ENCODE measurements at places on chromosomes 3 and 15.

- no peak overlapping the region for H3K4me3 ChIP-seq
- no peak overlapping the region for H3K27ac ChIP-seq
- DNase-seq, result no peak
- no peaks in the 10 kb centered on the region for H3K27me3 ChIP-seq
- peaks cover 4% of the 10 kb centered on the region for H3K36me3 ChIP-seq
Observed at GRCh38 chr3:196558476-196558875, 9.9 kb downstream of the WDR53 start.

GRCh38 chr15:92043283-92043682, 189.8 kb downstream of the SLCO3A1 start:
- H3K27me3 ChIP-seq, result no peaks in the 10 kb centered on the region
- H3K4me1 ChIP-seq, result peaks cover 66% of the 10 kb centered on the region
- H3K36me3 ChIP-seq, result no peaks in the 10 kb centered on the region
- H3K27ac ChIP-seq, result no peak overlapping the region
- no peak overlapping the region for H3K4me3 ChIP-seq
- no peak for DNase-seq

DNA sequence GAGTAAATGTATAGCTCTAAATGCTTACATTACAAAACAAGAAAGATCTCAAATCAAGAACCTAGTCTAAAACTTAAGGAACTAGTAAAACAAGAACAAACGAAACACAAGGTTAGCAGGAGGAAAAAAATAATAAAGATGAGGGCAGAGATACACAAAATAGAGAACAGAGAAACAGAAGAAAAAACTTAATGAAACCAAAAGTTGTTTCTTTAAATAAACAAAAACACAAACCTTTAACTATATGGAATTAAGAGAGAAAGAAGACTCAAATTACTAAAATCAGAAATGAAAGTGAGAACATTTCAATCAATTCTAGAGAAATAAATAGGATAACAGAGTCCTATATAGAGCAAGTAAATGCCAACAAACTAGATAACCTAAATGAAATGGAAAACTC, 59.6 kb downstream of the DLG1 start:
- H3K4me3 ChIP-seq, result no peak overlapping the region
- H3K27me3 ChIP-seq, result no peaks in the 10 kb centered on the region
- peak overlapping the region; percentile 0 for H3K27ac ChIP-seq
- no peak for DNase-seq

GRCh38 chr15:88646951-88647350, 8.1 kb downstream of the ISG20 start:
- peaks cover 67% of the 10 kb centered on the region for H3K4me1 ChIP-seq
- H3K36me3 ChIP-seq, result peaks cover 13% of the 10 kb centered on the region
- H3K4me3 ChIP-seq, result no peak overlapping the region
- peaks cover 2% of the 10 kb centered on the region for H3K27me3 ChIP-seq
- H3K27ac ChIP-seq, result peak overlapping the region; percentile 94
- no peak for DNase-seq

- peaks cover 7% of the 10 kb centered on the region for H3K27me3 ChIP-seq
- no peaks in the 10 kb centered on the region for H3K36me3 ChIP-seq
- peak overlapping the region; percentile 99 for H3K27ac ChIP-seq
- DNase-seq, result peak; percentile 69
Observed at GRCh38 chr3:25911525-25912295, 121.8 kb downstream of the OXSM start.

DNA sequence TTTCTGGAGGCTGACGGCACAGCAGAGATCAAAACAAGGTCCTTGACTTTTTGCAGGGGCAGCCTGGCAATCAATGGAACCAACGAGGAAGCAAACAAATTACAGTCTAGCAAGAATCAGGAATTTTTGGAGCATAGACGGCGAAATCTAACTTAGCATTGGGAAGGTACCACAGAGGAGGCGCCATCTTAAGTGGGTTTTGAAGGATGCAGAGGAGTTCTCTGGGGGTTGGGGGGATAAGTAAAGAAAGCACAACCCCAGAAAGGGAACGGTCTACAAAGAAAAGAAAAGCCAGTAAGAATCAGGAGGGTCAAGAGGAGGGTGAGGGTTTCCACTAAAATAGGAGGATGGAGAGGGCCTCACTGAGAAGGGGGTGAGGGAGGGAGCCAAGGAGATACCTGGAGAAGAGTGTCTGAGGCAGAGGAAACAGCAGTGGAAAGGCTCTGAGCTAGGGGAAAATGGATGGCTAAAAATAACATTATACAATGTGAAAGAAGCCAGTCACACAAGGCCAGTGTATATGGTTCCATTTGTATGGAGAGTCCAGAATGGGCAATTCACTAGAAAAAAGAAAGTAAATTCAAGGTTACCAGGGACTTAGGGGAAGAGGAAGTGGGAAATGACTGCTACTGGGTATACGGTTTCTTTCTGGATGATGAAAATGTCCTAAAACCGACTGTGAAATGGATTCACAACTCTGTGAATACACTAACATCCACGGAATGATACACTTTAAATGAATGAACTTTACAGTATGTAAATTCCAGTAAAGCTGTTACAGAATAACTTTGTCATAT, 25.2 kb upstream of the IQSEC1 start:
- H3K4me3 ChIP-seq, result no peak overlapping the region
- H3K27me3 ChIP-seq, result peaks cover 7% of the 10 kb centered on the region
- H3K27ac ChIP-seq, result no peak overlapping the region
- H3K4me1 ChIP-seq, result no peaks in the 10 kb centered on the region
- peaks cover 4% of the 10 kb centered on the region for H3K36me3 ChIP-seq

DNA sequence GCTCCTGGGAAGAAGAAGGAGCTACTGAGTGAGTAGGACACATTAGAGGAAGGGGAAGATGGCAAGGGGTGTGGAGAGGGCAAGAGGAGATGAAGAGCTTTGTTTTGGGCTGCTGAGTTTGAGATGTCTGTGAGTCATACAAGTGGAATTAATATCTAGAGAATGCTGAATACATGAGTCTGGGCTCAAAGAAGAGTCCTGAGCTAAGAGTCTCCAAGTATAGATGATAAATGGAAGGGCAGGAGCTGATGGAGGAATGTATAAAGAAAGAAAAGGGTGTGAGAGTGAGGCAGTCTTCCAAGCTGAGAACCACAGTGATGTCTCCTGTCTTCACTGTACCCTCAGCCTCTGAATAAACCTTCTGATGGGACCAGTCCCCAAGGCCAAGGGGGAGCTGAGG, 205.5 kb upstream of the MRPL3 start:
- no peak overlapping the region for H3K4me3 ChIP-seq
- H3K4me1 ChIP-seq, result no peaks in the 10 kb centered on the region
- H3K36me3 ChIP-seq, result no peaks in the 10 kb centered on the region
- no peak for DNase-seq

- peaks cover 3% of the 10 kb centered on the region for H3K27me3 ChIP-seq
- no peaks in the 10 kb centered on the region for H3K4me1 ChIP-seq
- DNase-seq, result no peak
- no peak overlapping the region for H3K4me3 ChIP-seq
- H3K36me3 ChIP-seq, result no peaks in the 10 kb centered on the region
Observed at GRCh38 chr15:25582886-25583285, 144.1 kb upstream of the UBE3A start.

- no peaks in the 10 kb centered on the region for H3K36me3 ChIP-seq
- H3K27ac ChIP-seq, result no peak overlapping the region
- peaks cover 18% of the 10 kb centered on the region for H3K4me1 ChIP-seq
- DNase-seq, result no peak
- no peak overlapping the region for H3K4me3 ChIP-seq
Observed at GRCh38 chr3:108388136-108389132, 92.1 kb downstream of the HHLA2 start.

Data from immature natural killer cell (primary cell).